ENCODE measurements at places on chromosomes 4 and X.

DNA sequence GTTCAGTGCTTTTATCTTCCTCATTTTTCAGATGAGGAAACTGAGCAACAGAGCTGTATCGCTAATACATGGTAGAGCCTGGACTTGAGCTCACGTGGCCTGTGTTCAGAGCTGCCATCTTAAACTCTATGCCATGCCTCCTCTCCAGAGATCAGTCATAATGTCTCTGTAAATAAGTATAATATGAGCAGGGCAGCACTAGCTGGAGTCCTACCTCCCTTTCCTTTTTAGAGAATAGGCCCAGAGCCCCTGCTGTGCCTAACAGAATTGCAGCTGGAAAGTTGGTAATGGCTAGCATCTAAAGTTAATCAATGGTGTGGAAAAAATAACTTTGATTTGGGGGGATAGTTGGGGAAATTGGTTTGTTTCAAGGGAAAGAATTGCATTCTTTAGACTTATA lies 20.4 kb downstream of the CASP6 start:
- DNase-seq, result no peak

GRCh38 chrX:34810916-34811315 lies 131.7 kb upstream of the FAM47B start:
- DNase-seq, result no peak

GRCh38 chr4:69054578-69055200 lies 41.6 kb upstream of the UGT2B7 start:
- DNase-seq, result no peak

DNA sequence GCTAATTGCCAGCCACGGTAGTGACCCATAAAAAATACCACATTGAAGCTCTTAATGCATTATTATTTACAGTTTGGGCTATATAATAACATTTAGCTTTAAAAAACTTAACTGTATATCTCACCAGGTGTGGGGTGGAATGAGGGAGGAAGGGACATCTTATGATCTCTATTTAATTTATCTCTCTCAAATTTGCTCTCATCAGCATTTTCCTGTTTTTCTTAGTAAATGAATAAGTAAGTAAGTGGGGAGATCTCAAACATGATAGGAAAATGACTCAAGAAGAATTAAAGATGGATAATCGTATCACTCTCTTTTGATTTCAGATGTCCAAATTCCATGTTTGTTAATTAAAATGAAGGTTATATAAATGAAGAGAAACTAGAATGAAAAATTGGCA lies 200.7 kb upstream of the NR3C2 start:
- no peak for DNase-seq

DNA sequence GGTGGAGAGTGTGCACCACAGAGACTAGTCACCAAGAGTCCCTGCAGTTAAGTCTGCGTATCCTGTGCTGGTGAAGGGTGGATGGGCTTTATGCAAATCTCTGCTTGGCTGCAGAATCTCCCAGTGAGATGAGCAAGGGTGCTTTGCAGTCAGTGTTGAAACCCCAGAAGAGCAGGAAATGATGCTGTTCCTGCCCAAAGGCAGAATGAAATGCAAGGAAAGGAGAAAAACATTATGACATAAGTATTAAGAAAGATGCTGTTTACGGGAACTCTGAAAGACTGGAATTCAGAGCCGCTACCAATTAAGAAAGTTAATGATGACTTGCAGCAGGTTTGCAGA lies 25.4 kb upstream of the ACSL1 start:
- DNase-seq, result no peak

DNA sequence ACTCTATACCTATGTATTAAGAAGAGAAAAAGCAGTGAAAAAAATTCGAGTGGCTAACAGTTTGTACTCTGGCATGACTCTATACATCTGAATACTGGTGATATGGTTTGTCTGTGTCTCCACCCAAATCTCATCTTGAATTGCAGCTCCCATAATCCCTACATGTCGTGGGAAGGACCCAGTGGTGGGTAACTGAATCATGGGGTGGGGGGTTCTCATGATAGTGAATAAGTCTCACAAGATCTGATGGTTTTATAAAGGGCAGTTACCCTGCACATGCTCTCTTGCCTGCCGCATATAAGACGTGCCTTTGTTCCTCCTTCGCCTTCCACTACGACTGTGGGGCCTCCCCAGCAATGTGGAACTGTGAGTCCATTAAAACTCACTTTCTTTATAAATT lies 70.4 kb downstream of the LRBA start:
- DNase-seq, result no peak

- no peak for DNase-seq
These were observed 778.4 kb upstream of the AADAT start for GRCh38 chr4:170868170-170868569.

DNA sequence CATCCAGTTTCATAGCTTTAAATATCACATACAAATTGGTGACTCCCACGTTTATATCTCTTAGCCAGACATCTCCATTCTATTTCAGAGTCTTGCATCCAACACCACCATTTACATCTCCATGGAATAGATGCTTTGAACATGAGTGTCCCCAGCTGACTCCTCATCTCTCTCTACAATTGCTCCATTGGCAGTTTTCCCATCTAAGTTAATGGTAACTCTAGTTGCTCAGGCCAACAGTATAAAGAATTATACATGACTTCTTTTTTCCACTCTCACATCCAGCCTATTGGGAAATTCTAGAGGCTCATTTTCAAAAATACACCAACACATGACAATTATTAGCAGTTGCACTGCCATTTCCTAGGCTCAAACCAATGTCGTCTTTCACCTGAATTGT lies 388.2 kb downstream of the STIM2 start:
- no peak for DNase-seq

GRCh38 chrX:120367402-120368109 lies 5.7 kb downstream of the ATP1B4 start:
- no peak for DNase-seq

- no peak for DNase-seq
These were observed 5.0 kb downstream of the GPR78 start for GRCh38 chr4:8585186-8585585.
